ENCODE measurements at places on chromosomes 6 and 20.

GRCh38 chr6:146870760-146871159 lies 272.0 kb downstream of the ADGB start:
- no peak for DNase-seq

- no peak for DNase-seq
Measured at GRCh38 chr6:34992376-34992775, 103.3 kb downstream of the ANKS1A start.

DNA sequence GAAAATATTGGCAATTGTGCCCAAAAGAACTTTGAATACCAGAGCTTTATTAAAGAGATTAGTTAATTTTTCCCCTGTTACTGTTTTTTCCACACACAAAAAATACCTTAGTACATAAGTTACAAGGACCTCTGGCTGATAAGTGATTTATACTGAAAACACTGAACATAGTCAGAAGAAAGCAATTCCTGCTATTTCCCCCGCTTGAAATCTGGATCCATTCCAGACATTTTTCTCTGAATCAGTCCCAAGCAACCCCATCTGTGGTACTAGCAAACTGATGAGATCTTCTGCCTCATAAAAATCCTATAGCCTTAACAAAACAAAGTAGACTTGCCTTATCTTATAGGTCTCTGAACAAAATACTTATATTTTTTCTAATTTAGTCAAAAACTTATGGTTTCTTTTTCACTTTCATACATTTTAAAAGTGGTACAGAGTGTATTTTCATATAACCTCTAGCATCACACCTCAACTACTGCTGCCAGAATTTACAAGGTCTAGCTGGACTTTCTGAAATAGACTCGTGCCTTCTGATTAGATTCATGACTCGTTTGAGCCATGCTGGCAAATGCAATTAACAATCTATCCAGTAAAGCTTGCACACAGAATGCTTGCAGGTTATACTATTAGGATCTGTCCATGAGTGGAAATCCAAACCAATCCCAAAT lies 111.9 kb downstream of the TBX18 start:
- peak; percentile 72 for DNase-seq

- DNase-seq = no peak
Measured at GRCh38 chr6:22349051-22349450, 52.2 kb upstream of the PRL start.

DNA sequence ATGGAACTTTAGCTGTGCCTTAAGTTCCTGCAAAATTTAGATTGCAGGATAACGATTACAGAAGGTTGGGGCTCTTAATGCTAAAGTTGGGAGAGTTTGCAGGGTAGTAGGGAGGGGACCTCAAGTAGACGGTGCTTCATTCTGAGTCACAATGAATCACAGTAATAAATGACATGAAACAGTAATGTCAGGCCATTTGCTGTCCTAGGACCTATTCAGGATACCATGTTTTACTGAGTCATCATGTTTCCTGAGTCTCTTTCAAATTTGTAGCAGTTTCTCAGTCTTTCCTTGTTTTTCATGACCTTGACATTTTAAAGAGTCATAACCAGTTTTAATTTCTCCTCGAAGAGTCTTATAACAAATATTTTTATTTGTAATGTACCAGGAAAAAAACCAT lies 406.9 kb upstream of the MAP3K7 start:
- DNase-seq = no peak

GRCh38 chr6:130708338-130708737 lies 118.9 kb upstream of the SMLR1 start:
- DNase-seq = no peak

GRCh38 chr6:86536121-86536520 lies 401.2 kb upstream of the HTR1E start:
- DNase-seq = no peak

DNA sequence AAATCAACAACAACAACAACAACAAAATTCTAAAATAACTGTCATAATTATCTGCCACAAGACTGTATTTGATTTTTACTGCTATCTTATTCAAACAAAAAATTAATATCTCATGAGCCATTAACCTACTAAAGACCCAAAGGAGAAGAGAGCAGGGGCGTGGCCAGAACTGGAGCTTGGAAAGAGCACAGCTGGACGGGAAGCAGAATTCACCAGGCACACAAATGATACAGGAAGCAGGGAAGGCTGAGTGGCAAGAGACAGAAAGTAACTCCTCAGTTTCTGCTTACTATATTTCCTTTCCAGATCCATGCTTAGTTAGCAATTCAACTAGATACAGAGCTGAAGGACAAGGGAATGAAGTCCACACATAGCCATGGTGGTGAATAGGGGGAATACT lies 54.4 kb downstream of the FKBP5 start:
- DNase-seq = peak; percentile 56

DNA sequence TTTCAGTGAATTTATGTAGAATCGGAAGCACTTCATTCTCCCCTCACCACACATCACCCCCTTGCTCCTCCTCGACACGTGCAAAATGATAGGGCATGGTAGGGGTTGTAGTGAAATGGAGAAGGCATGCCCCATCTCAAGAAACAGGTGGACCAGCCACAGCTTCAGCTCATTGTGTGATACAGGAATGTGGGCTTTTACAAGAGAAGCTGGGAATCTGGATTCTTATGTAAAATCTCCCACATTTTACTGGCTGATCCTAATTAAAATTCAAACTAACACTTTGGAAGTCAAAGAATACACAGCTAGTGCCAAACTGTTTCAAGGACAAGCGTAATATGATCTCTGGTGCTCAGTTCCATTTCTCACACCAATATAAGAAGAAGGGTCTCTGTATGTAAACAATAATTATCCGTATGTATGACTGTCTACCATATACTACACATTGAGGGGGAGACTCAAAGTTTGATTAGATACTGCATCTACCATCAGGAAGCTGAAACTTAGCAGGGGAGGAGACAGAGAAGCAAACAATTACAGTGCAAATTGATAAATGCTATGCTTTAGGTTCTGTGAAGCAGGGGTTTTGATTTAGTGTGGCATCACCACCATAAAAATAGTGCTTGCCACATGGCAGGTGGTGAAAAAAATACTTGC lies 24.3 kb upstream of the KIAA0408 start:
- no peak for DNase-seq

DNA sequence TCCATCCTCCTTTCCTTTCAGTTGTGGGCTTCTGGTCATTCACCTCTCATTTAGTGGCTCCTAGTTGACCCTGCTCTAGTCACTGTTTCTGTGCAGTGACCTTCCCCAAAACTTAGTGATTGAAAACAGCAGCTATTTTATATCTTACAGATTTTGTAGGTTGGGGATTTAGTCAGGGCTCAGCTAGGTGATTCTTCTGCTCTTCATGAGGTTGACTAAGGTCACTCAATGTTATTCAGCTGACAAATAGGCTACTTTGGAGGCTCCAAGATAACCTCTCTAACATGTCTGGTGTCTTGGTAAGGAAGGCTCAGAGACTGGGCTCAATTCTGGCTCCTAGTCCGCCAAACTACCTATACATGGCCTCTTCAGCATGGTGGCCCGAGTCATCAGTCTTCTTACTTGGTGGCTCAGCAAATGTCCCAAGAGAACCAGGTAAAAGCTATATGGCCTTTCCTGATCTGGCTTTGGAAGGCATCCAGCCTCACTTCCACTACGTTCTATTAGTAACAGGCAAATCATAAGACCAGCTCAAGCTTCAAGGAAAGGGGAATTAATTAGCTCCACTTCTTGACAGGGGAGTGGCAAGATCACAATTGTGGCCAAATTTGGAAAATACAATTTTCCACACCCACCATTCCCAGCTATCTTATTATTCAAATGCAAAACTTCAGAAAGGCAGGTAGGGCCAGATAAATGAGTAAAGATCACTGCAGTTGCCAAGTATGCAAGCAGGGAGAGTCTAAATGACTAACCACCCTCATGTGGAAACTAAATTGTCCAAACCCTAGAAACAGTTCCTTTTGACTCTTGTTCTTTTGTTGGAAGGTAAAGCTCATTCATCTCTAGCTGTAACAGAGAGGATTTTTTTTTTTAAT lies 50.5 kb upstream of the LTV1 start:
- no peak for DNase-seq

DNA sequence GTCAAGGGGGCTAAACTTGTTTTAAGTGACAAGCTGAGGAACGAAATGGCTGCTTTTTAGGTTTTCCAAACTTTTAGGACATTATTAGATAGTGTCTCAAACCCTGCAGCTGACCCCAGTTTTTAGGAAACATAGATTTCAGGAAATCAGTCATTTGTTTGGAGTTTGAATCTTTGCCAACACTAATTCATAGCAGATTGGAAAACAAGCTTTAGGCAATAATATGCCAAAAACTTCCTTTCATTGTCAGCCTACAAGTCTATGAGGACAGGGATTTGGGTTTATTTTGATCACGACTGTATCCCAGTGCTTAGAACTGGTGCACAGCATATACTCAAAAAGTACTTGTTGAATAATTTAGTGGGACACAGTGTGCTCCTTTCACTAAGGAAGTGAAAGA lies 123.2 kb downstream of the TINAG start:
- peak; percentile 87 for DNase-seq

GRCh38 chr6:151847064-151847463 lies 39.6 kb downstream of the ESR1 start:
- DNase-seq = peak; percentile 52

GRCh38 chr6:139029470-139030227 lies 1.1 kb downstream of the ABRACL start:
- DNase-seq = peak; percentile 50

DNA sequence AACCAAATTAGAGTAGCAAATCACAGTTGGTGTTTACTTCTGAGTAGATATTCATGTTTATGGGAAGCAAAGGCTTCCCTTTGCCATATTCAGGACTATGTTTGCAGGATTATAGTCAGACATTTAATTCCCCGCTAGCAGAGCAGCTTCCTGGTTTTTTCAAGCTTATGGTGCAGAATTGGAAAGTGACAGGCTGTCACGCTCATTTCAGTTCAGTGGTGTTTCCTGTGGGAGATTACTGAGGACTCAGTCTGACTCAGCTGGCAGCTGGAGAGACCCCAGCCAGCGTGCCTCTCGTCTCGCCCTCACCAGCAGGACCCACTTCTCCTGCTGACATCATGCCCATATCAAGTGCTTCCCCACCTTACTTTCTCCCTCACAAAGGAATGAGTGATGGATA lies 85.1 kb downstream of the LYRM2 start:
- no peak for DNase-seq

DNA sequence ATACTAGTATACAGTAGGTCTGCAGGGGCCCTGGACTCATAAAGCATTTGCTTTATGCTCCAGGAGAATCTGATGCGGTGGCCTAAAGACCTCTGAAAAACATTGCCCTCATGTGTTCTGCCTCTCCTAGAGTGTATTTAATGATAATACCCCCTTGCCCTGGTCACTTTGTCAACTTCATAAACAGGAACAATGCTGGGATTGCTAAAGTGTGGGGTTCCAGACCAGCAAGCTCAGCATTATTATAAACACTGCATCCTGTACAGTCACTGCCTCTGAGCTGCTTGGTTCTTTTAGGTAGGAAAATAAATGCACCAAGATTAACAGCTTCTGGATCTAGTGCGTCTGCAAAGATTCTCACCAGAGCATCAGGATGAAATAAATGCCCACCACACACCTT lies 12.2 kb downstream of the TREM1 start:
- no peak for DNase-seq

Data from muscle of leg (tissue), 16 donors.